ENCODE measurements at places on chromosomes 3 and 15.

- no peak for DNase-seq
Measured at GRCh38 chr3:150388498-150389418, 19.3 kb upstream of the TSC22D2 start.

GRCh38 chr15:98712845-98713584 lies 64.7 kb downstream of the IGF1R start:
- no peak for DNase-seq

DNA sequence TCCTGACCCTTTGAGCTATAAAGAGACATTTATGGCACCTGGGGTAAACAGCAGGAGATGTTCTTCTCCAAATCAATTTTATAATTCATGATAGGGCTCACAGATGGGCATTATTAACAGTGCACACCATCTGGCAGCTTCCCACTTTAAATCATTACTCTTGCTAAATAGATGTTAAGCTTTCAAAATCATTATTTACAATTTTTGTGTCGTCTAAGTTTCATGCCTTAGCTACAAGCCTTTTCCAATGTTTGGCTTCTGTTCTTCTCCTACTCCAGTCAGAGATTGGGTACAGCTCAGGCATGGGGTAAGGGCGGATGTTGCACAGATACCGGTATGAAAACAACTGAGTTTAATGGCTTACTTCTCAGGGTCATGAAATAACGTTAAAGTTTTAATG lies 120.9 kb upstream of the PFN2 start:
- no peak for DNase-seq

- DNase-seq = no peak
Measured at GRCh38 chr15:47360305-47360704, 357.0 kb upstream of the SEMA6D start.

- DNase-seq = no peak
Measured at GRCh38 chr15:65287520-65287855, 805 bp upstream of the PARP16 start.

GRCh38 chr3:118997190-118997589 lies 37.5 kb downstream of the IGSF11 start:
- DNase-seq = no peak

DNA sequence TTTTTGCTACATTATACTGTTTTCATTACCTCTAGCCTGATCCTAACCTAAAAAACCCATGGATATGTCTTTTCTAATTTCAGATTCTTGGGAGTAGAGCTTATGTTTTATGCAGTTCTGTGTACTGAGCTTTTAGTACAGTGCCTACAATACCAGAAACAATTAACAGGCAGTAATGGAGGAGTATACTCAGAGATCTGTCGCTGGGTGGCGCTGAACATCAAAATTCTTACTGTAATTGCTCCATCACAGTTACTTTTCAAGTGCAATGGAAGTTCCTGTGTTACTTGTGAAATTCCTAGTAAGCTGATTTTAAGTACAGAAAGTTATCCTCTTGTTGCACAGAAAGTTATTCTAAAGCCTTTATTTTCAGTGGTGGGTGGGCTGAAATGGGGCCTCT lies 66.9 kb downstream of the RNF13 start:
- DNase-seq = peak; percentile 2

DNA sequence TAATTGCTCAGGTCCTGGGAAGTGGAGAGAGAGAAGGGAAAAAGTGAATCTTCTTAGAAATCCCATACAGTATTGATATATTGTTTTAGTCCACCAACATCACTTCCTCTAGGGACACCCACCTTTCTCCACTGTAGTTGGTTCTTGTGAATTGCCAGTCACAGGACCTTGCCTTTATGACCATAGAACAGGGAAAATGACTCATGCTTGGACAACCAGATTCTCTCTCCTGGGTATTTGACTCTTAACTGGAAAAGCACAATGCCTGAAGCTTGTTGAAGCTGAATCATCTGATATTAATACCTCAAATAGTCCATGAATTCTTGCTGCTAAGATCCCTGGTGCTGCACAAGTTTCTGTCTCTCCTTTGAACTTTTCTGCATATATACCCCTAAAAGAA lies 32.5 kb upstream of the DCLK3 start:
- no peak for DNase-seq

- no peak for DNase-seq
Measured at GRCh38 chr3:193593668-193594030, 641 bp downstream of the OPA1 start.

GRCh38 chr3:192422321-192422996 lies 304.9 kb downstream of the FGF12 start:
- DNase-seq = no peak

- no peak for DNase-seq
Measured at GRCh38 chr3:186870421-186871201, 28.1 kb downstream of the ADIPOQ start.

DNA sequence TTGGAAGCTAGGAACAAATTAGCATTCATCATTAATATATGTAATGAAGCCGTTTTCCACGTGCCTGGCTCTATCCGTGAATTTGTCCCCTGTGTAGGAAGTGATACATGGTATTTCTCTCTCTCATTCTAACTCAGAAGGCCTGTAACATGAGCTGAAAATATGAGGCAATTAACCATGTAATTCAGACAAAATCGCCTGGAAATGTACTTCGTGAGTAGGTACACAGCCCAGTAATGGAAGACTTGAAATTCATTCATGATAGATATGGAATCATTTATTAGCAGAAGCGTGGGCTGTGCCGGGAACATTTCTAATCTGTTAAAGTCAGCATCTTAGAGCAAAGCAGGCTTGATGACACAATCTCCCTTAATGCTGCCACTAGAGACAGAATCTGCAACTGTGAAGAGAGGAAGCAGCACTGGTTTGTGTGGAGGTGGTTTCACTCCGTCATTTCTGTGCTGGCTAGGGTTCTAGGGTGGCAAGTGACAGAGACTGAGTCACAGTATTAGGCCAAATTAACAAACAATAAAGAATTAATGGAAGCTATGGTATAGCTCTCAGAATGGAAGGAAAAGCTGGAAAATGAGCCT lies 225.0 kb upstream of the PROK2 start:
- no peak for DNase-seq

Data from activated T-cell treated with anti-CD3 and anti-CD28 coated beads for 1 hour (primary cell).